ENCODE measurements at places on chromosomes 7 and 10.
A peak's percentile ranks its signal among the peaks of the same experiment; 100 is the strongest.

DNA sequence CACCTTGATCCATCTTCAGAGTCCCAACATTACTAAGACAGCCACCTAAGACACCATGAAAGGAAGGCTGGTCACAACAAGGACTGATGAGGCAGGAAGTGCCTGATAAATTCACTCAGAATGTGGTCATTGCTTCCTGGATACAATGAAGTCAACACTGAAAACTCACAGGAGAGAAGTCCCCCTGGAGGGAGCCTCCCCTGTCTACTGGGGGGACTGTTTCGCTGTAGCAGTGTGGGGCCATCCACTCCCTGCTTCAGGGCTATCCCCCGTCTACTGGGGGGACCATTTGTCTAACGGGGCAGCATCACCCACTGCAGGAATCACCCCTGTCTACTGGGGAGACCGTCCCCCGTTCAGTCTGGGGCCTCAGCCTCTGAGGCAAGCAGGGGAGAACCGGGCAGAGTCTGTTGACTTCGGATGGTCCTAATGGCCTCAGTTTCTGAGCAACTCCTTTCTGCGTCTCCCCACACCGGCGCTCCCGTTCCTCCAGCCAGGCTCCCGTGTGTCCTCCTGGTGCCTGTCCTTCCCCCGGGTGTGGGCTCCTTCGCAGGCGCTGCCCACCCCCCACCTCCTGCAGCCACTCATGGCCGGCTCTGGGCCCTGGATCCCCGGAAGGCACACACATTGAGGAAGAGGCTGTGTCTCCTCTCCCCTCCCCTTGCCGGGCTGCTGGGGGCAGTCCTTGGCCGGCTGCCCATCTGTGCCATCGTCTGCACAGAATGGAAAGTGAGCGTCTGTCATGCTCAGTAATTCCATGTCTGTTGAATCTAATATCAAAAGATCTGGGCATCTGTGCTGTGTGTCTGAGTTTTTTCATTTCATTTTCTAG is 59.9 kb upstream of the DNAJB6 start:
- DNase-seq, result no peak

GRCh38 chr7:30710669-30711068 is 28.4 kb upstream of the CRHR2 start:
- no peak for DNase-seq

GRCh38 chr7:148915211-148915610 is 31.1 kb upstream of the EZH2 start:
- no peak for DNase-seq

GRCh38 chr10:3911713-3912442 is 126.9 kb upstream of the KLF6 start:
- DNase-seq, result no peak

DNA sequence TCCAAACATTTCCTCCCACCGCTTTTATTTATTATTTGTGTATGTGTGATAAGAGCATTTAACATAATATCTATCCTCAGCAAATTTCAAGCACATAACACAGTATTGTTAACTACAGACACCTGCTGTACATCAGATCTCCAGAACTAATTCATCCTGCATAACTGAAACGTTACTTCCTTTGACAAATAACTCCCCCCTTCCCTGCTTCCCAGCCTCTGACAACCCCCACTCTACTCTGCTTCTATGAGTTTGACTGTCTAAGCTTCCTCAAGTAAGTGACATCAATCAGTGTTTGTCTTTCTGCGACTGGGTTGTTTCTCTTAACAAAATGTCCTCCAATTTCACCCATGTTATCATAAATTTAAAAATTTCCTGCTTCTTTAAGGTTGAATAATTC is 22.1 kb downstream of the C10orf71 start:
- DNase-seq, result no peak

- no peak for DNase-seq
Measured at GRCh38 chr10:113226831-113227445, 276.9 kb downstream of the TCF7L2 start.

DNA sequence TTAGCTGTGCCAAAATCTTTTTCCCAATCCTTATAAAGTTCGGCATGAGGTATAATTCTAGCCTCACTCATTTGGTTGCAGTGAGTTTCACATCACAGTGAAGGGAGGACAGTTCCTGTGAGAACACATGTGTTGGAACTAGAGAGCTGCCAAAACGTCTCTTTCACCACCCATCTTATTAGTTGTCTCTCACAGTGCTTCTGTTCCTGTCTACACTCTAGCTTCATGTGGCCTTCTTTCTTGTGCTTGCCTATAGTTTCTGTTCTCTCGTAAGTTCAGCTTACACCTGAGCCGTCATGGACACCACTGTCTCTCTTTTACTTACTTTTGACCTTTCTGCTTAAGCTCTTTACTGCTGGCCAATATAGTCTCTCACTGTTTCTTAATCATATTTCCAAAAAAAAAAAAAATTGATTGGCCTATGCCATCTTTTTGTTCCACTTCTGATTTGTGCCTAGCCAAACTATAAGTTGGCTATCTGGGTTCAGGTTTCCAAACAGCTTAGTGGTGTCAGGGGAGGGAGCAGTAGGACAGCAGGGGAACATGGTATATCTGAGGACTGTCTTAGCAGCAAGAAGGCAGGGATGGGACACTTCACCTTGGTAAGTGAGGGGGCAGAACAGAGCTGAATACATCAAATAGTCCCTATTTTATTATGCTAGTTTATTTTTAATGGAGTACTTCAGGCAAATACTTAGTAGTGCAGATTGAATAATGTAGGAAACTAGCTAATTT is 38.0 kb downstream of the ZNRF2 start:
- DNase-seq, result peak; percentile 3

GRCh38 chr10:43728425-43728824 is 79.7 kb upstream of the ZNF32 start:
- DNase-seq, result no peak

DNA sequence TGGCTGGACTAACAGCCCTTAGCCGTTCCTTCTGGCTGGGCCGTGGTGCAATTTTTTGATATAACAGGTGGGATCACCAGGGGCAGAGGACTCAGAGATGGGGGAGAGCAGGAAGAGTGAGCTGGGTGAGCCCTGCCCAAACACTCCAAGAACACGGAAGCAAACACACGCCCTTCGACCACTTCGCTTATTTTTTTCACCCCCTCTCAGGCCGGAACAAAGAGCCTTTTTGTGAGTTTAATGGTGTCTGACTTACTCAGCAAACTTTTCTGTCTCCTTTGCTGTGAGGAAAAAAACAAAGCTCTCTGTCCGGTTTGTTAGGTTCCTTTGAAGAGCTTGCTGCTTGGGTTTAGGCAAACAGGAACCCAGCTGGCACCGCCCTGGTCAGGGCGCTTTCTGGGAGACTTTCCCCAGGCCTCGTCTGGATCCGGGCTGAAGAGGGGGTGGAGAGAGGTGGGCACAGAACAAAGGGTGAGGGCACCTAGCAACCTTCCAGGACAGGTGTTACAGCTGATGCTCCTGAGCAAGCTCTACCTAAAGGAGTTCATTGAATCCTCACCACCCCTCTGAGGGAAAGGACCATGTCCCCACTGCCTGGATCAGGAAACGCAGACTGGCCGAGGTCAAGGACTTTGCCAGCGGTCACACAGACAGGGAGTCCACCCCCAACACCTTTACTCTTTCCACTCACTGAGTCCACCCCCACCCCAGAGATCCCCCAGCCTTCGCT is 23.3 kb downstream of the CALML3 start:
- DNase-seq, result no peak

GRCh38 chr7:155889636-155890511 is 77.6 kb upstream of the SHH start:
- DNase-seq, result no peak

DNA sequence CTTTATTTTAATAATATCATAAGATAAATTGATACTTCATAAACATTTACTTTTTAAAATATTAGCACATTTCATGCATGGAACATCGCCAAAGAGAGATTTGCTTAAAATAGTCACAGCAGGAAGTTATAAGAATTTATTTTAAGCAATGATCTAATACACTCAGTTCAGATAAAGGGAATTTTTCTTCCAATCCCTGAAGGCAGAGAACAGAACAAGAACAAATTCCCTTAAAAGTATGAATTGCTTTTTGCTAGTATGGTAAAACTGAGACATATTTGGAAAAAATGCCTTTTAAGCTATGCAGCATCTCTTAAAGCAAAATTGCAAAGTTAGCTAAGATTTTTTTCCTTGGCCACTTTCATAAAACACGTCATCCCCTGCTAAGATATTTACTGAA is 91.0 kb downstream of the SEMA3D start:
- no peak for DNase-seq

DNA sequence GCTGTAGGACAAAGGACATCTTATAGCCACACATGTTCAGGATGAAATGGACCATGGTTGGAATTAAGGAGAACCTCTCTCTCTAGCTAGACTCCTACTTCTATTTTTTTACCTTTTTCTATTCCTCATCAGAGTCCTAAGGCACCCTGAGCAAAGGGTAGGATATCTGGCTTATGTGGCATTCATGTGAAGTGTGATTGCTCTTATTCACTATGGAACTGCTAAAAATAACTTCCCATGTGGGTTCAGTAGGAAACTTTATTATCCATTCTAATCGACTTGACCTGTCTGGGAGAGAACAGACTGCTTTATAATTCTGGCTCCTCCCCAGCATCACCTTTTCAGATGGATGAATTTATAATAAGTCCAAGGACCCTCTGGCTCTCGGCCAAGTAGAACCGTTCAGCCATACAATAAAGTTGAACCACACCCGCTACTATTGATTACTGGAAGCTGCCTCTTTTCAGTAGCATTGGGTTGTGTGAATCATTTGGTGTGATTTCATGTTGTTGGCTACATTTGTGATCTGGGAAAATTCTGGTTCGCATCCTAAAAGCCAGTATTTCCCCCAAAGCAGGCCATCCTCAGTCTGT is 117.5 kb downstream of the NRF1 start:
- DNase-seq, result no peak

- no peak for DNase-seq
Measured at GRCh38 chr10:3206511-3207157, 34.1 kb upstream of the PITRM1 start.

GRCh38 chr7:141563956-141564623 is 12.9 kb downstream of the AGK start:
- no peak for DNase-seq

GRCh38 chr10:95435548-95436279 is 125.5 kb downstream of the SORBS1 start:
- no peak for DNase-seq

DNA sequence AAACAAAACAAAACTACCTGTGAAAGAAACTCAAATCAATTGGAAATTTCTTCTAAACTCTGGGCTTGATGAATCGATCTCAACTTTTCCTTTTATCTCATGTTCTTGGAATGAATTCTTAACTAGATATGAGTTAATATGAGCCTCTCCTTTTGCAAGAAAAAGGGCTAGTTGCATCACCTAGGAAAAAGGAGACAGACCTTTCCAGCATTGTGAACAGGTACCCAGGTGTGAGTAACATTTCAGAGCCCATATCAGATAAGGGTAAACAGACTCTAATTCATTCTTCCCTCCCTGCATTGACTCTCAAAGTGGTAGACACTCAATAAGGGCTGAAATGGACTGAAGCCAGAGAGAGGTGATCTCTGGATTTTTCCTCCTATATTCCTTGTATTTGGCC is 103.8 kb upstream of the AGR3 start:
- no peak for DNase-seq

DNA sequence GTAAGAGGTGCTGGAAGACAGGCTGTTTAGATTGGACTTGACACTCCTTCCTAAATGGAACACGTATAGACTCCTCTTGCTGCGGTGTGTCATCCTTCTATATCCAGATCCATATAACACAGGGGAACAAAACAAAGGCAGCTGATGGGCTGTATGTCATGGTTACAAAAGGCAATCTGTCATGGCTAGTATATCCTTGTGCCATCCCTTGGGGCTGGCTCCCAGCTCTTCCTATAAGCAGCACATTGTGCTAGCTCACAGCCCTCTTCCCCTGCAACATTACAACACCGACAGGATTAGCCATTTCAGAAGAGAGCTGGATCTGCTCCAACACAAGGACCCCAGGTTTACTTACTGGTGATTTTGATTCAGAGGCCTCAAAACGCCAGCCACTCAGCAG is 15.3 kb downstream of the LIPK start:
- DNase-seq, result no peak

DNA sequence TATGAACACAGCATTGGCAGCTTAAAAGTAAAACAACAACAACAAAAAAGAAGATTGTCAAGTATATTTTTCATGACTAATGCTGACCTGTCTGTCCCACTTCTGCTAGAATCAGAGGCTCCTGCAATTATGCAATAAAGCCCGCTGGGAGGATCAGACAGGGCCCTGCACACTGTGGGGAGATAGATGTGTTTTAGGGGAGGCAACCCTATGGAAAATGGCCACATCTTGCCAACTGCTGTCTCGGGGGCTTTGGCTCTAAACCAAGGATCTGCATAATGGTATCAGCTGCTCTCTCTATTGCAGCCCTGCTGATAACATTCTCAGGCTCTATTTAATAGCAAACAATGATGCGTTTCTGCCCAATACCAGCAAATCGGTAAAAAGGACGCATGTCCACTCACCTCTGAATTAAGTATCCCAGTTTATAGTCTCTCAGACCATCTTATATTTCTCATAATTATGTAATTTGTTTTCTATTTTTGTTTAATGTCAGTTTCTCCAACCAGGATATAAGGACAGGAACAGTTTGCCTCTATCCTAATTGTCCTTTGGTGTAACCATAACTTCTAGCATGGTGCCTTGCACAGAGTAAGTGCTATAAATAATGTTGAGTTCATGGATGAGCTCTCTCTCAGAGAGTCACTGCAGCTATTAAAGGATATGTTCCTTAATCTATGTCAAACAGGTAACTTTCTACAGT is 15.3 kb upstream of the PRKAR2B start:
- no peak for DNase-seq

DNA sequence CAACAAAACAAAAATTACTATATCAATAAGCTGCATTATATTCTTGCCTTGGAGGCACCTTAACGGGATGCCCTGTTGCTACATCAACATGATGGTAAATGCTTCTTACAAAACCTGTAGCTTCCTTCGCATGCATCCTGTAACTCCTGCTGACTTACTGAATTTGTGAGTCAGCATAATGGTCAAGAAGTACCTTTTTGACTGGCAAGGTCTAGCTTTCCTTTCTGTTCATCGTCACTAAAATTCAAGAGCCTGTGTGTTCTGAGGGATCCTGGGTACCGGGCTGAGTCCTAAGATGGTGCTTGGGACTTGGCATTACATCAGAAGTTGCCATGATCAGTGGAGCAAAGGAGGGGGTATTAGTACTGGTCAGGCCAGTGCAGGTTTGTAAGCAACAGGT is 4.9 kb downstream of the PFKFB3 start:
- DNase-seq, result no peak

GRCh38 chr7:74627661-74628411 is 29.7 kb upstream of the GTF2I start:
- no peak for DNase-seq
